ENCODE measurements at places on chromosomes 12 and 14.

- DNase-seq: no peak
Measured at GRCh38 chr14:26872515-26873361, 274.9 kb upstream of the NOVA1 start.

DNA sequence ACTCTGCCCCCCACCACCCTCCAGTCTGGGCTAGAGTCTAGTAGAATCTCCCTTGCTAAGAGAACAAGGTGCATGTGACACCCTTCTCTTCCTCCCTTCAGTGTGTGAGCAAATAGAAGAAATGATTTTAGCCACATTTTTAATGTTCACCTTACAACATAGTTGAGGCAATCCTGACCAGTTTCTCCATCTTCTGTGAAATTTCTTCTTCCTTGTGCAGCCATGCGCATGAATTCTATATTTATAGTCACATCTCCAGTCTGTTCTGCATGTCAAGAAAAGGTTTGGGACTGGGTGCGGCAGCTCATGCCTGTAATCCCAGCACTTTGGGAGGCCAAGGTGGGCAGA lies 9.5 kb upstream of the LTA4H start:
- no peak for DNase-seq

- no peak for DNase-seq
Measured at GRCh38 chr12:80504389-80505163, 60.5 kb downstream of the PTPRQ start.

- DNase-seq: no peak
Measured at GRCh38 chr12:26939192-26939832, 1.0 kb downstream of the FGFR1OP2 start.

- no peak for DNase-seq
Measured at GRCh38 chr12:9699269-9699897, 29.9 kb downstream of the CLEC2D start.

DNA sequence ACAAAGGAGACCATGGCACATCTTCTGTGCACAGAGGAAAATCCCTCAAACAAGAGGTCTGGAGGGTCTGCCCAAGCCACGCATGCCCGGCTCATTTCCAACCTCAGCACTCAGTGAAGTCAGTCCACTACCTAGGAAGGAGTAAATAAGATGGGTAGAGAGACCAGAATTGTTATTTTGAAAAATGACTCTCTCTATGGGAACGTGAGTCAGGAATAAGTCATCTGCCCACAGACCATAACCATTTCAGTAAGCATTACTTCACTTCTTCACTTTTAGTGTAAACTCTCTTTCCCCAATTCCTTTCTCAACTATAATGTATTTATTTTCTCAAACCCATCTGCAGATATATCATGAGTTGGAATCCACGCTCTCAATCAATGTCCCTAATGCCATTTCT lies 1039.9 kb upstream of the USP15 start:
- no peak for DNase-seq

DNA sequence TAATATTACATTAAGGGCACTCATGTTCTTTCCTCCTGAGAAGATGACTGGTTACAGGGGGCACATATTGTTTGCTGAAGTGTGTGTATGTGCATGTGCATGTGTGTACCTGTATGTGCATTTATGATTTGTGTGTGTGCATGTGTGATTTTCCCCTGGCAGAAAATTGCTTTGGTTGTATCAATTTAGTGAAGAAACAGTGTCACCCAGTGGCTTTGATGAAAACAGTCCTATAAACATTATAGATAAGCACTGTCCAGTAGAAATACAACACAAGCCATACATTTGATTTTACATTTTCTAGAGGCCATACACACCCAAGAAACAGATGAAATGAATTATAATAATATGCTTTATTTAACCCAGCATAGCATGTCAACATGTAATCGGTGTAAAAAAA lies 8.6 kb downstream of the PDE3A start:
- DNase-seq: no peak

GRCh38 chr14:36976571-36977023 lies 195.8 kb downstream of the SLC25A21 start:
- no peak for DNase-seq

GRCh38 chr14:104739026-104739425 lies 13.9 kb upstream of the SIVA1 start:
- no peak for DNase-seq

- DNase-seq: no peak
Measured at GRCh38 chr14:63283884-63284248, 34.9 kb downstream of the GPHB5 start.

DNA sequence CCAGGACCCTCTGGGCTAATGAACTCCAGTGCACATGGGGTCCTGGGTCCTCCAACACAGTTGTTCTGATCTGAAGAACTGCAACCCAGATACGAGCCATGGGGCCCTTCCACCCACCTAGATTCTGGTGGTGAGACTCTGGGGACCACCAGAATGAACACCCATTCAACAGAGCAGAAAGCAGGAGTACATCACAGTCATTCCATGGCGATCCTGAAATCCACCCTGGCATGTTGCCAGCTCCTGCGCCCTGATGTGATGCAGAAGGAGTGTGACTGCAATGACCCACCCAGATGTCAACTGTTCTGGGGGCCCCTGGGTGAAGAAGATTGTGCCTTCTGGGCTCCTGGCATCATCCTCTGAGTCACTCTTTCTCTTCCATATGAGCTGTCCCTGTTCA lies 211.6 kb downstream of the KIF26A start:
- no peak for DNase-seq

DNA sequence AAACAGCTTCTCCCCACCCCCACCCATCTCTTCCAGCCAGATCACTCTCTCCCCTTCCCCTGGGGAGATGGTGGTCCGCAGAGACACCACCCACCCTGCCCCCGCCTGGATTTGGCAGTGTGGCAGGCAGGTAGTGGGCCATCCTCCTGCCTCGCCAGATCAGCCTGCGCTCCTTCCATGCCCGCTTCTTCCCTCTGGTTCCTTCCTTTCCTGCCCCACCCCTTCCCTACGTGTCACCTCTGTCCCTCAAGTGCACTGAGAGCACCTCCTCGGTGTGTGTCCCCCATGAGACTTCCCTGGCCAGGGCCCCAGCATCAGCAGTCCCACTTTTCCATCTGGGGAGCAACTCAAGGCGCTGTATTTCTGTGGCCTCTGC lies 632 bp downstream of the NYNRIN start:
- no peak for DNase-seq

GRCh38 chr12:66744956-66745383 lies 66.1 kb upstream of the GRIP1 start:
- DNase-seq: no peak

GRCh38 chr12:128513331-128513730 lies 246.4 kb downstream of the TMEM132C start:
- DNase-seq: no peak

DNA sequence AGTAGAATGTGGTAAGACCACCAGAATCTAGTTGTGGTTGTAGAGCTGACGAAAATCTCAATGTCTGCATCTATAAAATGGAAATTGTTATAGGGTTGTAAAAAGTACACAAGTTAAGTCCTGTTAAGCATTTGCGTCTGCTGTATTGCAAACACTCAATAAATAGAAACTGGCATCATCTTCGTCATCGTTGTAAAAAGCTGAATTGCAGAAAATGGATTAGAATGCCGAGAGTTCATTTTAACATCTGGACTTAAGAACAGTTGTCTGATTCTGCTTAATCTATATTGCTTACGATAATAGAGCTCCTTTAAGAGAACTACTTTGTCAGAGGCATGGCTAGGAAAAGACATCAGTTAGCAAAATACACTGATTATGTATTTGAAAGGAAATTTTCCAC lies 33.2 kb downstream of the KCNMB4 start:
- DNase-seq: no peak

GRCh38 chr14:82779301-82779700 lies 1245.6 kb upstream of the SEL1L start:
- no peak for DNase-seq

- no peak for DNase-seq
Measured at GRCh38 chr14:102573591-102574046, 18.8 kb upstream of the RCOR1 start.

- DNase-seq: no peak
Measured at GRCh38 chr14:103016594-103016993, 40.8 kb downstream of the CDC42BPB start.

GRCh38 chr12:50185970-50186663 lies 18.9 kb upstream of the CERS5 start:
- DNase-seq: no peak

- DNase-seq: peak; percentile 32
Measured at GRCh38 chr12:95608252-95609033, 57.2 kb upstream of the USP44 start.

DNA sequence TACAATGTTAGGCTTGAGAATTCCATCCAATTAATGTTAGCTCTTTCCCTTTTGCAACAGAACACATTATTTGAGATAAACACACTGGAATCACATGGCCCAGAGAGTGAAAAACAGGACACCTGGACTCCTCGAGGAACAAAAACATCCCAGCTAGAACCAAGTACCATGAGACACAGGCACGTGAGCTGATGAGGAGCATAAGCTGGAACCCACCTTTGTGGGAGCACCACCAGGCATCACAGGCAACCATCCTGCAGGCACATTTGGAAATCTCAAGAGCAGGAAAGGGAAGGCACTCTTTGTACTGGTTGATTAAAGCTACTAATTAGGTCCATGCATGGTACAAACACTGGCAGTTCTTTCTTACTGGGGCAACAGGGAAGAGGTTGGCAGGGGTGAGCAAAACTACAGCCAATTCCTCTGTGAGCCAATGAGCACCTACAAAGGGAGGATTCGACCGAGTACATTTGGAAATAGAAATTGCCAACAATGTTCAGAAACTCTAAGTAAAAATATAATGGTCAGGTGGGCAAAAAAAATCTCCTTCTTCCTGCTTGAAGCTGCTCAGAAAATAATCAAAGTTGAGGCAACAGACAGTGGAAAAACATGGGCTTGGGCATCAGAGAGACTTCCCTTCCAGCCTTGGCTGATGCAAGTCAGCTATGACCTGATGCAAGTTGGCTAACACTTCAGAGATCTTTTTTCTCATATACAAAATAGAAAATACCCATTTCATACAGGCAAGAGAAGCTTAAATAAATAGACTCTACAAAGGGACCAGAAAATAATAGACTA lies 216.7 kb downstream of the NUAK1 start:
- no peak for DNase-seq

GRCh38 chr14:78838959-78839358 lies 668.8 kb downstream of the NRXN3 start:
- DNase-seq: no peak

DNA sequence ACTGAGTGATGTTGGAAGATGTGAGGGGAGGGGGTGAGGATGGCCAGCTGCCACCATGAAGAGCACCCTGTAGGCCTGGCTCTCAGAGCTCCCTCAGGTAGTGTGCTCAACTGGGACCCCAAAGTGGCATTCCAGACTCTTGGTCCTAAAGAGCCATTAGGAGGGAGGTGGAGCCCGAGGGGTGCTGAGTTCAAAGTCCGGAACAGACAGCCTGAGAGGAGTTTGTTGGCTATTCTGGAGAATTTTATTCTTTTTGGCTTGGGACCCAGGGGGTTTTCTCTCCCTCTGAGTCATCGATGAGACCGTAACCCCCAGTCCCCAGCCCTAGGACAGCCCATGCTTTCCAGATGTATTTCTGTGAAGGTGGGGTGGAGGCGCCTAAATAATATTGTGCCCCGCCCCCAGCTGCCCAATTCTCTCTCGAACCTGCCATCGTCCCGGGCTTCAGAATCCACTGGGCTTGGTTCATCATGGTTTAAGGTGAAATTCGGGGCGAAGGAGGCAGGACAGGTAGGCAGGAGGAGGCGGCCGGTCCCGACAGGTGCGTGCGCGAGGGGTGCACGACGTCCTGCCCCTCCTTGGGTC lies 690 bp upstream of the RBP5 start:
- no peak for DNase-seq

- DNase-seq: no peak
Measured at GRCh38 chr14:59253527-59253926, 65.1 kb downstream of the DAAM1 start.

DNA sequence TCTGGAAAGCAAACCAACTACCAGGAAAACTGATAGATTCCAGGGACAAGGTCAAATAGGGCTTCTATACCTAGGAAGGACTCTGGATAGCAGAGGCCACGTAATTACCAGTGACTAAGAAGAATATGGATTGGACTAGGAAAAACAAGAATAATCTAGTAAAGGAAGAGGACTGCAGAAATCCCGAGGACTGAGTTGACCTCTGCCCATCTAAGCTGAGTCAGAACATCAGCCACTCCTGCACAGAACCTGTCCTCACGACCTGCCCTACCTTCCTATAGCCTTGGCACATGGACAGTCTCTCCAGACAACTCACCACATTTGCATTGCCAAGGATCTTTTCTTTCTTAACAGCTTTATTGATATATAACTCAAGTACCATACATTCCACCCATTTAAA lies 2.3 kb downstream of the OR6J1 start:
- DNase-seq: no peak

DNA sequence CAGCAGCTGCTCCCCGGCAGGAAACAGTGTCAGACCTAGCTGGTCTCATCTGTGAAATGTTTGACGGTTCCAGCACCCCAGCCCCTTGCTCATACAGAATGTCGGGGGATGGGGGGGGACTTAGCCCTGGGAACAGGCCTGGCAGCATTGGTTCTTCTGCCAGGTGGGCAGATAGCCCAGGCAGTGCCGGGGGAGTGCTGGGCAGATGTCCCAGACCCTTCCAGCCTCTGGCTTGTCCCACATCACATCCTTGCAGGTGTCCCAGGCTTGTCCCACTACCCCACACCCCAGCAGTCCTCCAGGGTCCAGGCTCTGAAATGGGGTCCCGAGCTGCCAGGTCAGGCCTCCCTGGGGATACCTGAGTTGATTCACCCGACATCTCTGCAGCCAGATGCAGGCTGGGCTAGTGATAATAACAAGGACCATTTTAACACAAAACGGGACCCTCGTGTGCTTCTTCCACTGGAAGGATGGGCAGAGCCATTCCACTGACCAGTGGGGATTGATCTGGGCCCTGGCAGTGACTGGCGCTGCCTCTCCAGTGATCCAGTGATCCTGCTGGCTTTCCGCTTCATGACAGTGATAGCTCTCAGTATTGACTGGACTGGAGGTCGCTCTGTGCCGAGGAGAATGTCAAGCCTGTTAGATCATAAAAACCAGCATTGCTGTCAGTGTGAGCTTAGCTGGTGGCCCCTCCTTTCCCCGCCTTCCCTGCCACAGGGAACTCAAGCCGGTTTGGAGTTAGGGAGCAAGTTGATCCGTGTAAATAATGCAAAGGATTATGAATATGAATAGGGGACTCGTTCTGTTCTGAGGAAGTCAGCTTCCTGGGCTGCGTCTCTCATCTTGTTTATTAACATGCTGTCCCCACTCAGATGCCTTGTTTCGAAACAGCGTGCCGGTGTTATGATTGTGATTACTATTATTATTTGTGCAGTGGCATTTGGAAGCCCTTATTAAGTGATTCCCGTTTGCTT lies 180.6 kb downstream of the AACS start:
- DNase-seq: no peak

- DNase-seq: no peak
Measured at GRCh38 chr12:57195611-57196371, 20.8 kb upstream of the NXPH4 start.

GRCh38 chr12:58893495-58893894 lies 26.8 kb downstream of the LRIG3 start:
- DNase-seq: no peak

- no peak for DNase-seq
Measured at GRCh38 chr12:3204730-3205531, 127.8 kb downstream of the TSPAN9 start.

GRCh38 chr12:106511365-106511764 lies 71.4 kb upstream of the RFX4 start:
- no peak for DNase-seq

GRCh38 chr14:55074662-55075061 lies 23.2 kb downstream of the MAPK1IP1L start:
- DNase-seq: no peak

- DNase-seq: no peak
Measured at GRCh38 chr14:106578481-106578880, 1052.1 kb downstream of the TMEM121 start.

- no peak for DNase-seq
Measured at GRCh38 chr12:13805041-13805440, 176.4 kb downstream of the GRIN2B start.

Data from hippocampal formation (tissue), 2 donors.